ENCODE measurements at places on chromosomes 5 and 9. TPM values are rescaled to one million over a fixed set of nuclear protein-coding genes. Genes with fewer than 3 reads are reported as not detected.

KLF9 gene
- polyA plus RNA-seq: 7.0 TPM

PAXX gene
- polyA plus RNA-seq: 27.0 TPM

CNTFR gene
- 35.6 TPM for polyA plus RNA-seq

NEUROG1 gene
- polyA plus RNA-seq: not detected

DNA sequence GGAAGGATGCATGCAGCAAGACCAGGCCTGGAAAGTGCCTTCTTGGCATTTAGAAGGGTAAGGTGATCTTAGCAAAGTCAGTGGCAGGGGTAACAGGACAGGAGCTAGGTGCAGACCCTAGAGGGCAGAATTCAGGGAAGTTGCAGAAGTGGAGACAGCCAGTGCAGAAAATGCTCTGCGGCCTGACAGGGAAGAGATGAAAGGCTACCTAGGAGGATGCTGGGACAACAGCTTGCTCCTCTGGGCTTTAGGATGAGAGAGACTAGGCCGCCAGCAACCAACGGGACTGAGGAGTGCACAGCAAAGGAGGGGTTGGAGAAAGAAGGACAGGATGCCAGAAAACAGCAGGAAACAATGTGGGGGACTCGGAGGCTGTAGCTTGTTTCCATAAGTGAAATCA lies 219.9 kb downstream of the FSTL4 start:
- no peak for DNase-seq

- no peak for DNase-seq
Measured at GRCh38 chr9:119367683-119368075, 1.6 kb downstream of the BRINP1 start.

DNA sequence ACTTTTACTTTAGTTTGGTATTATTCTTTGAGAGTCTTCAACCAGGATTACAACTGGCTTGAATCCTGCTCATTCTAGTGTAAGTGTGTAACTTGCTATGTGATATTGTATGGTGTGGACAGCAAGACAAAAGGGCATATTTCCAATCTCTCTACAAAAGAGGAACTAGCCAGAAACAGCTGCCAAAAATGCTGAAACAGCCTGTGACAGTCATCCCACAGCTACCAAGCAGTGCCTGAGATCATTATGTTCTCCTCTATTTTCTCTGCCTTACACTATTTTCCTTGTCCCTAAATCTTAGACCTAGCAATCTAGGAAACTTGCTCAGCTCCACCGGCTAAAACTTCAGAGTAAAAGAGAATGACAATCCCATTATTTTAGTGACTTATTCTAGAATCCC lies 42.8 kb downstream of the WDR41 start:
- no peak for DNase-seq

GRCh38 chr5:147508711-147509040 lies 1.2 kb downstream of the DPYSL3 start:
- DNase-seq: no peak

DNA sequence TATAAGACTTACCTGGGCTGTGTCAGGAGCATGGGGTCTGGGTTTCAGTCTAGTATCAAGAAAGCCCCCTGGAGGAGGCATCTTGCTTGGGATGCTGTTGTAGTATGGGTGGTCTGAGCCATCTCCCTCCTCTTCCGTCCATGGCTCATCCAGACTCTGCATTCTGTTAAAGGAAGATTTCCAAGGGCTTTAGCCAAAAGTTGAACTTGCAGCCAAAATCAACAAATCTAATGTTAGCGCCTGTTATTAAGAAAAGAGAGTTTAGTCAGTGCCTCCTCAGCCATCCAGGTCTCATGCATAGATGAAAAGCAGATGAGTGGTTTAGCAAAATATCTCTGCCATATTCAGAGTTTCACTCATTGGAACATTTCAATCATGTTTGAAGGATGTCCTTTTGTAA lies 55.6 kb downstream of the S1PR3 start:
- DNase-seq: no peak

DNA sequence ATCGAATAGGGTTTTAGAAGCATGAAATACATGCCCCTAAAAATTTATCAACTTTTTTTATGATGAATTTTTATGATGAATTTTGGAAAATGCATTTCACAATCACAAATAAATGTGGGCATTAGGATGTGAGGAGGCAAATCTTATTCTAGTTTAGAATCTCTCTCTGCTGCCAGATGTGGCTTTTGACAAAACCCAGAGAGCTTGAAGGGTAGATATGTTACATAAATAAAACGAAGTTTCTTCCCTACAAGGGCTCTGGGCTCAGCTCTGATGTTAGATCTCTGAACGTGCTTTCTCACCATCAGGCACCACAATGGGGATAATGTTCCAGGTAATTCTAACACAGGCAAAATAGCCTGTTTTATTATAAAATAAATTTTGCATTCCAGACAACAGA lies 102.3 kb upstream of the ADAMTSL1 start:
- no peak for DNase-seq

- DNase-seq: no peak
Measured at GRCh38 chr5:902129-902916, 9.6 kb downstream of the TRIP13 start.

- no peak for DNase-seq
Measured at GRCh38 chr9:70668751-70669150, 254.3 kb upstream of the KLF9 start.

GRCh38 chr5:145983446-145983845 lies 47.1 kb downstream of the SH3RF2 start:
- DNase-seq: no peak

DNA sequence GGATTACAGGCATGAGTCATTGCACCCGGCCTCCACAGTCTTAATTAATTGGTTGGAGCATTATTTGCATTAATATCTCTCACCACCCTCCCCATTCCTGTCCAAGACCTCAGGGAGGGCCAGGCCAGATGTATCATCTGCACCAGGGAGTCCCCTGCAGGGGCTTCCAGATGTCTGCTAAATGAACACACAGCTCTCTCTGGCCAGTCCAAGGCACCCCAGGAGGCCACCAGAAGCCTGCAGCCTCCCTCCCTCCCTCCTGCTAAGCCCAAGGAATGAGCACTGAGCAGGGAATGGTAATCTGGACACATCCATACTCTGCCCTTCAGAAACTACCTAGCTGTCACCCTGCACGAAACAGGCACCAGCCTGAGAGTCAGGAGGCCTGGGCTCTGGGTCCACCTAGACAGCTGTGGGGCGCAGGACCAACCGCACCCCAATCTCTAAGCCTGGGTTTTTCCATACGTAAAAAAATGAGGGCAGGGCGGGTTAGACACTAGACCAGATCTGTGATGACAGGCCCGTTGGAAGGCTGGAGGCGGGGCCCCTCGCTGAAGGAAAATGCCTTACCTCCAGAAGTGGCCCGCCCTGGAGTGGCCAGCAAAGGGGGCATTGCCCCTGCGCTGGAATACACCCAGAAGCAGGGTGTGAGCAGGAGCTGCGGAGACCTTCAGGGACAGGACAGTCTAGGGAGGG lies 8.3 kb downstream of the CIZ1 start:
- DNase-seq: no peak

DNA sequence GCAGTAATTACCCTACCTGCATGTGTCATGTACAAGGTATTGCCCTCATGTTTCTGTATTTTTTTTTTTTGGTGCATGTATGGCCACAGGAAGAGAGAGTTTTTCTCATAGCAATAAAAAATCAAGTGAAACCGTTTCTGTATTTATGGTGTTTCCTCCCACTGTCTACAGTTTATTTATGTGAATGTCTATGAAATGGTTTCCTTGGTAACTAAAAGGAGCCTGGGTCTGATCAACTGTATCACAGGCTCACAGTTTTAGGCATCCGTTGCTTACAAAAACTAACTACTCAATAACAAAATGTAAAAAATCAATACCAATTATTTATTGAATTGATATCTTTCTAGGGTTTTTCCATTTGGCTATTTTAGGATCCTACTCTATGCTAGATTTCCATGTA lies 464.4 kb downstream of the TAF11L14 start:
- DNase-seq: no peak

Data from right renal cortex interstitium (tissue), 3 donors.